CD4-positive, alpha-beta T cell (primary cell): ENCODE measurements at places on chromosomes 7 and 10. TPM values are rescaled to one million over a fixed set of nuclear protein-coding genes. Genes with fewer than 3 reads are reported as not detected.

Gene SPAM1
- not detected for total RNA-seq

- no peak overlapping the region for H3K27ac ChIP-seq
- no peaks in the 10 kb centered on the region for H3K4me1 ChIP-seq
- no peaks in the 10 kb centered on the region for H3K27me3 ChIP-seq
- H3K4me3 ChIP-seq: peak overlapping the region; percentile 24
- no peak for DNase-seq
Observed at GRCh38 chr7:142739923-142740492, 9.3 kb upstream of the PRSS1 start.

GRCh38 chr7:771234-772004 is 44.3 kb upstream of the PRKAR1B start:
- H3K27ac ChIP-seq: no peak overlapping the region
- H3K27me3 ChIP-seq: no peaks in the 10 kb centered on the region
- peaks cover 16% of the 10 kb centered on the region for H3K36me3 ChIP-seq

Gene LRCH4
- 313 TPM for total RNA-seq

DNA sequence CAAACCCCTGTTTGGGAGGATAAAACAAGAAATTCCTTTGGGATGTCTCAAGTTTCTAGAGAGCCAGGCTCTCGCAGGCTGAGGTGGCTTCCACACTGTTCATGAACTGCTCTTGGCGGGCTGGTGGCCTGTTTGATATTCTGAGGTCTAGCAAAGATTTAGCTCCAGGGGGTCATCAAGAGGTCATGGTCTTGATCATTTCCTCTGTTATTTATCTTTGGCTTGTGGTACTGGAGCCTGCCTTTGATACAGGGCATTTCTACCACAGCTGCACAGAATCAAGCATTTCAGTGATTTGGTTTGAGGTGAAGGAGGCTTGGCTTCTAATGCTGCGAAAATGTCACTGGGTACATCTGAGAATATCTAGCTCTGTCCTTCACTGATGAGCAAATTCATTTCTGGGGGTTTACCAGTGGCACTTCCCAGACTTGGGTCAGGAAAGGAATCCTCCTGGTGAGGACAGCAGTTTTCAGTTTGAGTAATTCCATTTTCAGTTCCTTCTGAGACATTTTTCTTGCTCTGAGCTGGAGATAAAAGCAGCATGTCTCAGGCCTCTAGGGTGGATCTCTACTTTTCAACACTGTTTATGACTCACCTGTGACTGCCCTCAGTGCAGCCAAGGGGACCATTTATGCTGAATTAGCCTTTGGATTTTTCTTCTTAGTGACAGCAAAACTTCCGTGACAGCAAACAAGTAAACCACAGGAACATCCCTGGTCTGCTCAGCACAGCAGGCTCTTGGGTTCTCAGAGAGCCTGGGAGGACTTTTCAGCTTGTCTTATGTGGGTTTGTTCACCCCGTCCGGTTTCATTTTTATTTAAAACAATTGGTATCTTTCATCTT is 312.0 kb downstream of the RNLS start:
- no peaks in the 10 kb centered on the region for H3K27me3 ChIP-seq
- H3K4me1 ChIP-seq: peaks cover 32% of the 10 kb centered on the region
- H3K27ac ChIP-seq: peak overlapping the region; percentile 33
- H3K4me3 ChIP-seq: peak overlapping the region; percentile 1
